ENCODE measurements at places on chromosomes 2 and 18.

DNA sequence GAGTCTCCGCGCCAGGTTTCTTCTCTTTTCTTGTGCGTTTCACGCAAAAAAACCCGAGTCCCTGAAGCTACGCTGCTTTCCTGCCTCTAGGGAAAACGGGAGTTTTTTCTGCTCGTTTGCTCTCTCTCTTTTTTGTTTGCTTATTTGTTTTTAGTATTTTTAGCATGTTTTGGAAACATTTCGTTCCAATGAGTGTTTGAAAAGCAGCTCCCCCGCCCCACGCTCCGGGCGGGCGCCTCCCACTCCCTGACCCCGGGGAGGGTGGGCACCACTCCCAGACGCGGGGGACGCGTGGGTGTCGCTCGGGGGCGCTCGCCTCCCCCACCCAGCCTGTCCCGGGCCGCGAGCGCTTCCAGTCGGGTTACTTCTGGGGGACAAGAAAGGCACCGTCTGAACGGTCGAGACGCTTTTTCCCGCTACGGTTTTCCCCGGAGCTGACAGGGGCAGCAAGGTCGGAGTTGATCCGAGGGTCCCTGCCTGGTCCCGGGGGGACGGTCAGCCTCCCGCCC, 446 bp upstream of the EFHD1 start:
- DNase-seq: peak; percentile 9

- no peak for DNase-seq
These were observed 15.7 kb downstream of the KLHL29 start for GRCh38 chr2:23400703-23401102.

GRCh38 chr2:33617401-33617800, 18.3 kb upstream of the FAM98A start:
- no peak for DNase-seq

- no peak for DNase-seq
These were observed 155.9 kb downstream of the TWIST2 start for GRCh38 chr2:239003624-239004273.

GRCh38 chr2:144477957-144478311, 42.0 kb downstream of the ZEB2 start:
- no peak for DNase-seq

DNA sequence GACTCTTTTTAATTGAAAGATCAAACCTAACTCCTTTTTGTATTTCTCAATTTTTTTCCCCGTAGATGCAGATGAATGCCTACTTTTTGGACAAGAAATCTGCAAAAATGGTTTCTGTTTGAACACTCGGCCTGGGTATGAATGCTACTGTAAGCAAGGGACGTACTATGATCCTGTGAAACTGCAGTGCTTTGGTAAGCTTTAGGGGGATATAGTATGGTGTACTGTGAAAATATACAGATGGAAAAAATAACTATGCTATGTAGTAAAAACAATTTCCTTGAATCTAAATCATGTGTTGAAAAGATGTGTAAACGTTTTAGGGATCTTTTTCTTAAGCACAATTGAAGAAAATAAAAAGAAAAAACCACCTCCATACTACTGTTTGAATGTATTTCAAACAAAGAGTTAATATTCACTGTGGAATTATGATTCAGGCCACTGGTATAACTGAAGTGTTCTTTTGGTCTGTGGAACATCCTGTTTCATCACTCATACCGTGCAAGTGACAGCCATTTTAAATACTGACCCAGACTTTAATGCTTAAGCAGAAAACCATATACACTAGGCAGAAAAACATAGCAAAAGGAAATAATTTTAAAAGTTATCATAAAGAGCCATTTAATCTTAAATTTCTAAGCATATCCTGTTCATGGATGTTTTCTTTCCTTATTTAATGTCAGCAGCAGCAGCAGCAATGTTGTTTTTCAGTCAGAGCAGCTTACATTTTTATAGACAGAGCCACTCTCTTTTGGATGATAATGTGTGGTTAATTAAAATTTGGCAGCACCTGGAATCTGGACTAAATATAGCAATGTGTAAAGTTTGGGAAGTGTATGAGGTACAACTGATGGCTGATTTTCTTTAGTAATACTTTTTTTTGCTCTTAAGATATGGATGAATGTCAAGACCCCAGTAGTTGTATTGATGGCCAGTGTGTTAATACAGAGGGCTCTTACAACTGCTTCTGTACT, 112.8 kb upstream of the RASGRP3 start:
- no peak for DNase-seq

DNA sequence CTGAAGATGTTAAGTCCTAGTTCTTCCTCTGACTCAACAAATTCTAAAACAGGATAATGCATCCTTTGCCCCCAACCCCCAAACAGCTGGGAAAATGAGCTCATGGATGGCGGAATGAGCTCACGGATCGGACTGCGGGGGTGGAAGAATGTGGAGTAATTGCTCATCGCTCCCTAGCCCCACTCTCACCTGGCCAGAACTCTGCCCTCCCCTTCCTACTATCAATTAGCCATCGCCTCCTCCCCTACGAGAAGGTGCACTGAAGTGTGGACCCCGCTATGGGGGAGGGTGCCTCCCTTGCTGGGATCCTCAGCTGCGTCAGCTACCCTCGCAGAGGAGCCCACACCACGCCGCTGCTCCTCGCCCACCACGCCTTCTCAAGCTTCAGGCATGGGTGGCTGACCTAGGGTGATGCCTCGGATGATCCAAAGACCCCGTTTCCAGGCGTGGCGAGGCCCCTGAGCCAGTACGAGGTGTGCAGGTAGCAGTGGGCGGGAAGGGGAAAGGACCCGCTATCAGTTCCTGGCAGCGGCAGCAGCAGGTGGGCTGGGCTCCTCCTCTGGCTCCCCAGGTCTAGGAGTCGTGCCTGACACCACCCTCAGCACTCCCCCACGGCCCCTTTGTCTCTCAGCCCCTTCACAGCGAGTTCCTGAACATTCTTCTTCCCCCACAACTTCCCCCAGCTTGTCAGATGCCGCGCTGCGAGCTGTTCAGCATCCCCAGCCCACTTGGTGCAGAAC, 82.1 kb upstream of the POMC start:
- peak; percentile 45 for DNase-seq

Measured in stimulated activated CD4-positive, alpha-beta T cell treated with anti-CD3 and anti-CD28 coated beads, Interleukin-2, amount 100 ng/mL, for 4 hours (primary cell).